ENCODE measurements at places on chromosomes 7 and 10.
A peak's percentile ranks its signal among the peaks of the same experiment; 100 is the strongest.

GRCh38 chr10:117092386-117092785, 45.7 kb downstream of the VAX1 start:
- no peak for DNase-seq

DNA sequence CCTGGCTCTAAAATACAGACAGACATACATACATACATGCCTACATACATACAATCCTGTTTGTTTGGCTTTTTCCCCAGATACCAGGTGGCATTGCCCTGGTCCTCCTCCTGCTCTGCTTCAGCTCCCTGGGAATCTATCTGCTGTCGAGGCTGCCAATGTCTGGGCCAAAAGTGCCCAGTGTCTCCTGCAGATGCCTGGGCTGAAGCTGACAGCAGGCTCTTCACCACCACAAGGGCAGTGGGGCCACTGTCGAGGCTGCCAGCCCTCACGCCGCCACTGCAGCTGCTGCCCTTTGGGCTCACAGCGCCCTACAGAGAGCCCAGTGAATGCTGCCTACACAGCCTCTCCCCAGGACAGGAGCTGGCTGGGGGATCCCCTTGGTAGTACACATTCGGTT, 18.0 kb upstream of the STN1 start:
- no peak for DNase-seq

- no peak for DNase-seq
Observed at GRCh38 chr10:32957341-32958084, 517 bp downstream of the ITGB1 start.

DNA sequence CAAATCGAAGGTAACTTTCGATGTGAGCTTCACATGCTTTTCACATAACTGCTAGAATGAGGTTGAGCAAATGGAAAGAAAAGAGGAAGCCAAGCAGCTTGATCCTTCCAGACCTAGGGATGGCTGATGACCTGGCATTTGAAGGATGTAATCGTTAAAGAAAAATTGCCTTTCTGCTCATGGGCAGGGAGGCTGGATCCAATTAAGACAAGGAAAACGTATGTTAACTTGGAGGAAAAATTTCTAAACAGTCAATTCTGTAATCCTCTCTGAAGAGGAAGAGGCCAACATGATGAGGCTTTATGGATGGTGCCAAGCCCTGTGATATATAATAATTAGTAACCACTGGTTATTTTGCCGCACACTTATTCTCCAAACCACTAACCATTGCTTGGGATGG, 12.5 kb downstream of the GRK5 start:
- DNase-seq = no peak

DNA sequence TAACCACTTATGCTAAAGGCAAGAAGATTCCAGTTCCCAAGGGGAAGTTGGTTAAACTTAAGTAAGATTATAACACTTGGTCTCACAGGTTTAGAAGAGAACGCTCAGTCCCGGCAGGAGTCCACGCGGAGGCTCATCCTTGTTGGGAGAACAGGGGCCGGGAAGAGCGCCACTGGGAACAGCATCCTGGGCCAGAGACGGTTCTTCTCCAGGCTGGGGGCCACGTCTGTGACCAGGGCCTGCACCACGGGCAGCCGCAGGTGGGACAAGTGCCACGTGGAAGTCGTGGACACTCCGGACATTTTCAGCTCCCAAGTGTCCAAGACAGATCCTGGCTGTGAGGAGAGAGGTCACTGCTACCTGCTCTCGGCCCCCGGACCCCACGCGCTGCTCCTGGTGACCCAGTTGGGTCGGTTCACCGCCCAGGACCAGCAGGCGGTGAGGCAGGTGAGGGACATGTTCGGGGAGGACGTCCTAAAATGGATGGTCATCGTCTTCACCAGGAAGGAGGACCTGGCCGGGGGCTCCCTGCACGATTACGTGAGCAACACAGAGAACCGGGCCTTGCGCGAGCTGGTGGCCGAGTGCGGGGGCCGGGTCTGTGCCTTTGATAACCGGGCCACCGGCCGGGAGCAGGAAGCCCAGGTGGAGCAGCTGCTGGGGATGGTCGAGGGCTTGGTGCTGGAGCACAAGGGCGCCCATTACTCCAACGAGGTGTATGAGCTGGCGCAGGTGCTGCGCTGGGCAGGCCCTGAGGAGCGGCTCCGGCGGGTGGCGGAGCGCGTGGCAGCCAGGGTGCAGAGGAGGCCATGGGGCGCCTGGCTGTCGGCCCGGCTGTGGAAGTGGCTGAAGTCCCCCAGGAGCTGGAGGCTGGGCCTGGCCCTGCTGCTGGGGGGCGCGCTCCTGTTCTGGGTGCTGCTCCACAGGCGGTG, 3.8 kb downstream of the GIMAP1 start:
- DNase-seq = no peak

- no peak for DNase-seq
Observed at GRCh38 chr10:79127151-79127961, 58.6 kb downstream of the ZMIZ1 start.

- DNase-seq = no peak
Observed at GRCh38 chr10:48442809-48443177, 136.3 kb downstream of the MAPK8 start.

- DNase-seq = no peak
Observed at GRCh38 chr7:50333221-50333651, 28.7 kb downstream of the IKZF1 start.

GRCh38 chr10:24360282-24361127, 151.6 kb downstream of the KIAA1217 start:
- DNase-seq = peak; percentile 44

- DNase-seq = no peak
Observed at GRCh38 chr7:3092468-3092867, 48.8 kb upstream of the CARD11 start.

DNA sequence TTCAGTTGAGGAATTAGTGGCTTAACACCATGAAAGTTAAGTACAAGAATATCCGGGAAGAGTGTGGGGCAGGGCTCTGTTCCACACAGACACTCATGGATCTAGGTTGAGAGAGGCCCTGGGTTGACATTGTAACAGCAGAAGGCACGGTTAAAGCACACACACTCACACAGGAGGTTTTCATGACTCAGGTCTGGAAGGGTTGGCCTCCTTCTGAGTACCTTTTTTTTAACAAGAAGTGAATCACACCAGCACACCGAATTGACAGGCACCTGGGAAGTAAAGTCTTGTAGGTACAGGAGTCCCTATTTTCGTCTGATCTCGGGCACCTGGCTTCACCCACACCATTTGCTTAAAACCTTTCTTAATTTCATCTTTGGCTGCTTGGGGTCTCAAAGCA, 509.4 kb upstream of the ADARB2 start:
- no peak for DNase-seq

- peak; percentile 21 for DNase-seq
Observed at GRCh38 chr10:28939281-28940157, 262.2 kb downstream of the BAMBI start.

DNA sequence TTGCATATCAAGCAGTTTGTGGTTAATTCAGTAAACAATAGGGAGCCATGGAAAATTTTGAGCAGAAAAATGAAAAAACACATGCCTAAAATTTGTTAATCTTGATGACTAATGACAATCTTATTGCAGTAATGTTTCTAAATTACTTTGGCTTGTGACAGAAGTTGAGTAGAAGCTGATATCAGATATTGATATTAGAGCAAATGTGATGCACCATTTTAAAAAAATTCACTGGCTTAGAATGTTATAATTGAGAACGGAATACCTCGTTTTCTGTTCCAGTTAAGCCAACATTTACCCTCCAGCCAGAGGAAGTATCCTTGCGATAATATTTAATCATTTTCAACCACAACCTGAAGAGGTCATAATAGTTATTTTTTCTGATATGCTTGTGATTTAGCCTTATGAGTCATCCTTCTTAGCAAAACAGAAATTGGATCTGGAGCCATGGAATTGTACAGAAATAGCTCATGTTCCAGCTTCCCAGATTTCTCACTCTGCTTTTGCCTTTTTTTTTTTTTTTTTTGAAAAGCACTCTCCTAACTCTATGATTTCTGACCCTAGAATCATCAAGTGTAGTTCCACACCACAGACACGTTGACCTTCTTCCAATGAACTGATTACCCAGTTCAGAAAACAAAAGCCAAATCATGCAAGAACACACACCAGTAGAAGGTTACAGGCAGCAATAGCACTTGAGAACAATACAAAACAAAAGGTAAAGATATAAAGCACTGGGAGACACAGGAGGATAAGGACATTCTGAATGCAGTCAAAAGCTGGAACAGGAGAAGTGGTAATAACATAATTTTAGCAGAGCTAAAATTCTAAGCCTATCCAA, 96.8 kb upstream of the PHYHIPL start:
- peak; percentile 34 for DNase-seq

GRCh38 chr7:127322351-127322750, 69.6 kb upstream of the GRM8 start:
- no peak for DNase-seq

- no peak for DNase-seq
Observed at GRCh38 chr10:132521041-132521465, 16.5 kb upstream of the INPP5A start.

- DNase-seq = no peak
Observed at GRCh38 chr7:90717296-90718060, 121.4 kb downstream of the CDK14 start.

GRCh38 chr7:157219154-157219553, 80.4 kb downstream of the UBE3C start:
- no peak for DNase-seq
